ENCODE measurements at places on chromosomes 2 and 18.

- DNase-seq = no peak
Measured at GRCh38 chr2:98463551-98463971, 18.9 kb downstream of the INPP4A start.

DNA sequence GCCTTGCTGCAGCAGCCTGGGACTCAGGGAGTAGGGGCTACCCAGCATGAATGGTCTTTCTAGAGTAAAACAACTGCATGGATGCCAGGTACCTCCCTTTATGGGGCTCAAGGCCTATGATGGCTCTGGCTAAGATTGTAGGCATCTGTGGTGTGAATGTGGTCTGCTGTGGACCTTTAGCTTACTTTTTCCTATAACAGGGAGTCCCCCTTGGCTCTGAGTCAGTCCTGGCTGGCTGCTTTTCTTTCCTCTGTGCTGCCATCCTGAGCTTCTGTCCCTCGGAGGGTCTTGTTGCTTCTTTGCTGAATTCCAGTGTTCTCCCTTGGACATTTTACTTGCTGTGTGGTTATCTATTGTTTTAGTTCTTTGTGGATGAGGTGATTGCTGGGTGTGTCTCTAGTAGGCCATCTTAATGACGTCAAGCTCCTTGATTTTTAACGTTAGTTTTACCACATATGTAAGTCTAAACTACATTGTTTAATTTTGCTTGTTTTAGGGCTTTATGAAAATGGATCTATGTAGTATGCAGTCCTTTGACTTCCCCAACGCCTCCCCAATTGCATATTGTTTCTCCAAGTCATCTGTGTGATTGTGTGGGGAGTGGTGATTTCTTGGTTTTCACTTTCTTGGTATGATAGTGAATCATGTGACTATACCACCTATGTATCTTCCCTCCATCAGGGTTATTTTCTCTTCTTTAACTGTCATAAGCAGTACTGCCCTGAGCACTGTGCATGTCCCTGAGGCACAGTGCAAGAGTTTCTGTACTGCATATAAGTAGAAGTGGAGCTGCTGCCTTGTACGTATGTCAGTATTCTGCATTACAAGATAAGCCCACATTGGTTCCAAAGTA is 92.4 kb downstream of the NCK2 start:
- no peak for DNase-seq

DNA sequence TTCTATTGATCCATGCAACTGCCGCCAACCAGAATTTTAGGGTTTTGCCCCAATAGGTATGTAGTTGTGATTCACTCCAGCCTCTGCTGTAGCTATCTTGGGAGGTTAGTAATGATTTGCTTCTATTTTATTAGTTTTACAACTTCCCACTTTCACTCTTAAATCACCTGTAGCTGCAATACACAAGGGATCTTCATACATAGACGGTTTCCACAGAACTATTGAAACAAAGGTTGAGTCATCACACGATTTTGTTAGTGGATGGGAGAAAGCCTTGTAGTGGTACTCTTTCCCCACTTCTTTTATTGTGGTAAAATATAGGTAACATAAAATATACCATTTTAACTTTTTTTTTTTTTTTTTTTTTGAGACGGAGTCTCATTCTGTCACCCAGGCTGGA is 104.2 kb upstream of the SPRED2 start:
- DNase-seq = no peak

DNA sequence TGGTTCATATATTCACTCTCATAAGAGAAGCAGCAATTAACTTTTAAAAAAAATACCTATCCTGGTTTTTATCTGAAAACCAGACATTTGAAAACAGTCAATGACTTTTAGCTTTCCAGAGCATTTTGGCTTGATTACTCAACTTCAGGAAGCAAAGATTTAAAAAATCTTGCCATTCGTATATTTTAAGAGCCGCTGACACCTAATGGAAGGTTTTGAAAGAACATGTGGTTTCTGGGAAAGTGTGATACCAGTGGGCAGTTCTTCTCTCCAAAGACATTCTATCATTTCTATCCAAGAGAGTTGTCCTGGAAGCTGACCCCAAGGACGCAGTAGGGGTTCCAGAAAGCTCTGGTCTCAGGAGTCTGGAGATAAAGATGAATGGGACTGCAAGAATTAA is 234.7 kb downstream of the TTC32 start:
- DNase-seq = no peak

DNA sequence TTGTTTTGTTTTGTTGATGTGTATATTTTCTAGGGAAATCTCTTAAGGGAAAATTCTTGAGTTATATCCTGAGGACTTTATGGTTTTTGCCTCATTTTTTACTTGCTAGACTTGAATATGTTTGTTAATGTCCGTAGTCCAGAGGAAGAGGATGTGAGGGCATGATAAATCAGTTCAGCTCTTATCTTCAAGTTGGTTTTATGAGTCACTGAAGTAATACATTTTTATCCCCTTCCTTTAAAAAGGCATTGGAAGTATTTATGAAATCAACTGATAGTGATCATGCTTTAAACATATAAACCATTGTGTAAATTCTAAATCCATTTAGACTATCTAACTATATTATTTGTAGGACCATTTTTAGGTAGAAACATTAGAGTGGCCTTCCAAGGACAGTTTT is 43.9 kb upstream of the CYBRD1 start:
- no peak for DNase-seq

Data from stimulated activated CD8-positive, alpha-beta memory T cell treated with anti-CD3 and anti-CD28 coated beads, Interleukin-15, amount 100 ng/mL, for 4 hours (primary cell).